ENCODE measurements at places on chromosomes 11 and 22. TPM values are rescaled to one million over a fixed set of nuclear protein-coding genes. Genes with fewer than 3 reads are reported as not detected.

The XKR3 gene
- total RNA-seq: not detected

The PTPRCAP gene
- total RNA-seq: 0.30 TPM

The RAB39A gene
- 0.83 TPM for total RNA-seq

The PKNOX2 gene
- not detected for total RNA-seq

The GDPD4 gene
- total RNA-seq: not detected

The DKK3 gene
- total RNA-seq: 14.5 TPM

The IFITM2 gene
- 60.1 TPM for total RNA-seq

The SLC35F2 gene
- total RNA-seq: 49.3 TPM

The SEPTIN3 gene
- total RNA-seq: 1.2 TPM

The FAM111B gene
- 7.6 TPM for total RNA-seq

The KCNQ1OT1 gene
- 0.05 TPM for total RNA-seq

The CTR9 gene
- 27.2 TPM for total RNA-seq

The ABTB2 gene
- 24.5 TPM for total RNA-seq

The LIF gene
- 40.5 TPM for total RNA-seq

The NUP98 gene
- 75.4 TPM for total RNA-seq

The NXPE4 gene
- total RNA-seq: not detected

The LRRC55 gene
- total RNA-seq: not detected

The ART1 gene
- not detected for total RNA-seq

The ADSL gene
- total RNA-seq: 91.9 TPM

The C11orf91 gene
- 1.0 TPM for total RNA-seq

The ARL14EP gene
- total RNA-seq: 17.9 TPM

The PGA5 gene
- not detected for total RNA-seq

The STX3 gene
- total RNA-seq: 26.7 TPM

The RAD9A gene
- total RNA-seq: 23.8 TPM

The LDHAL6A gene
- not detected for total RNA-seq

The C22orf42 gene
- total RNA-seq: not detected

The KCNK4 gene
- total RNA-seq: 0.07 TPM

The TUB gene
- total RNA-seq: 8.9 TPM

The CRACR2B gene
- total RNA-seq: 4.6 TPM

The ASCL2 gene
- not detected for total RNA-seq

The MS4A12 gene
- total RNA-seq: not detected

The ZNF202 gene
- total RNA-seq: 11.7 TPM

The NPTXR gene
- 16.4 TPM for total RNA-seq

The ZNF280B gene
- total RNA-seq: 1.6 TPM

The LRRN4CL gene
- total RNA-seq: not detected

The ALDH3B2 gene
- total RNA-seq: not detected

The TRIOBP gene
- total RNA-seq: 21.7 TPM

The CRYBB3 gene
- not detected for total RNA-seq

The KCNJ5 gene
- total RNA-seq: 0.07 TPM

The CADM1 gene
- total RNA-seq: 26.0 TPM

The CD3E gene
- not detected for total RNA-seq

The TRIM49 gene
- total RNA-seq: not detected

The STX5 gene
- 26.9 TPM for total RNA-seq

The KRTAP5-1 gene
- not detected for total RNA-seq

The NFAM1 gene
- not detected for total RNA-seq
